ENCODE measurements at places on chromosomes 12 and 14. TPM values are rescaled to one million over a fixed set of nuclear protein-coding genes. Genes with fewer than 3 reads are reported as not detected.

- DNase-seq = no peak
Measured at GRCh38 chr14:90276646-90277367, 20.5 kb downstream of the PSMC1 start.

DNA sequence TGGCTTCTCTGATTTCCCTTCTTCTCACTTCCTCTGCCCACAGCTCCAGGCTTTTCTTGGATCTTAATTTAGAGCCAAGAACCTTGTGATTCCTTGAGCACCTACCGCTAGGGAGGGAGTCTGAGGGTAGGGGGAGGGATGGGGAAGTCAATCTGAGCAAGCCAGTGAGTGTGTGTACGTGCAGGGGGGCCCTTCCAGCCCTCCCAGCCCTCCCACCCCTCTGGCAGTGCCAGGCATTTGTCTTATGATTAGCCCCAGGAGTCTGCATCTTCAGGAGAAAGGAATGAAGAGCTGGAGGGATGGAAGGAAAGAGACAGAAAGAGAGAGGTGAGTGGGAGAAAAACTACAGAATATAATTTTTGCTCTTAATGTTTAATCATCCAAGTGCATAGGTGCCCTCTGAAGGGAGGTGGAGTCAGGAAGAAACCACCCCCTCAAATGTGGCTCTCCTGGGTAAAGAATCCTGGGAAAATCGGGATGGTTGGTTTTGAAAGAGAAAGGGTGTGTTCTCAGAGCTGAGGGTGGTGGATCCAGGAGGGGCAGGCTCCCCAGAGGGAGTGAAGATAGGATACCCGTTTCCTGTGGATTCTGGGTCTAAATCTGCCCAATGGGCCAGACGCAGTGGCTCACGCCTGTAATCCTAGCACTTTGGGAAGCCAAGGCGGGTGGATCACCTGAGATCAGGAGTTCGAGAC lies 2.1 kb downstream of the PIANP start:
- DNase-seq = no peak

DNA sequence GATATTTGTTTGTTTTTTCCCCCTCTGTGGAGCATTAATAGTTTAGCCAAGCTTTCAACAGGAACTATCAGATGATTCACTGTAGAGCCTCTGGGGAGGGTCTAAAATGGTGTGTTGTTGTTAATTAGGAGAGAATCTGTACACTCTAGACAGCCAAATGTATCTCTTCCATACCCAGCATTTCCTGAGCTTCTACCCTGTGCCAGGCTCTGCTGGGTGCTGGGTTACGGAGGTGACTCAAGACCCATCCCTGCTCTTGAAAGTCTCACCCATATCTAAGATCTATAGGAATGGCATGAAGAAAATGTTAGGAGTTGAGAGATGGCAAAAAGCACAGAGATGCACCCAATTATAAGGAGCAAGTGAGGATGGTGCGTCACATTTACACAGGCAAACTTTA lies 245.8 kb downstream of the C12orf75 start:
- no peak for DNase-seq

GRCh38 chr14:50383618-50384225 lies 13.0 kb downstream of the CDKL1 start:
- no peak for DNase-seq

- DNase-seq = no peak
Measured at GRCh38 chr12:64098709-64099354, 123.3 kb downstream of the KICS2 start.

DNA sequence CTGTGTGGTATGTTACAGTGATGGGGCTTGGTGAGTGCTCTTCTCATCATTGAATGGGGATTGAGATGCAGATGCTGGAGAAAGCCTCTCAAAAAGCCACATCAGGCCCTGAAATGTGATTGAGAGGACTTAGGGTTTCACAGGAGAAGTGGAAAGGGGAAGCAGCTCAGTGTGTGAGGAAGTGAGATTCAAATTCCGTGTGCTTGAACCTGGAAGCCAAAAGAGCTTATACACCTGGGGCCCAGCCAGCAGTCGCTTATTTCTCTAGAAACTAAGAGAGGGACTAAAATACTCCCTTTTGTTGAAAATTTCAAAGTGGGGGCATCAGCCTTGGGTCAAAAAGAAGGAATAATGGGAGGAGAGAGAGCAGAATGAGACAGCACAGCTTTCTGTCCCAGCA lies 39.1 kb upstream of the GZMB start:
- no peak for DNase-seq

OTOGL gene
- total RNA-seq = 0.26 TPM

SLCO1A2 gene
- not detected for total RNA-seq

RTL1 gene
- total RNA-seq = not detected

MGST1 gene
- total RNA-seq = 33.6 TPM

Measured in psoas muscle (tissue), 8 donors.